Muscle of back (tissue), 13 donors: ENCODE measurements at places on chromosomes 7 and 10. TPM values are rescaled to one million over a fixed set of nuclear protein-coding genes. Genes with fewer than 3 reads are reported as not detected.
A peak's percentile ranks its signal among the peaks of the same experiment; 100 is the strongest.

- no peak for DNase-seq
Observed at GRCh38 chr7:44113764-44114354, 9.5 kb downstream of the POLD2 start.

GRCh38 chr10:66521506-66521905 is 404.3 kb upstream of the LRRTM3 start:
- DNase-seq = no peak

Gene TAS2R41
- polyA plus RNA-seq = not detected

DNA sequence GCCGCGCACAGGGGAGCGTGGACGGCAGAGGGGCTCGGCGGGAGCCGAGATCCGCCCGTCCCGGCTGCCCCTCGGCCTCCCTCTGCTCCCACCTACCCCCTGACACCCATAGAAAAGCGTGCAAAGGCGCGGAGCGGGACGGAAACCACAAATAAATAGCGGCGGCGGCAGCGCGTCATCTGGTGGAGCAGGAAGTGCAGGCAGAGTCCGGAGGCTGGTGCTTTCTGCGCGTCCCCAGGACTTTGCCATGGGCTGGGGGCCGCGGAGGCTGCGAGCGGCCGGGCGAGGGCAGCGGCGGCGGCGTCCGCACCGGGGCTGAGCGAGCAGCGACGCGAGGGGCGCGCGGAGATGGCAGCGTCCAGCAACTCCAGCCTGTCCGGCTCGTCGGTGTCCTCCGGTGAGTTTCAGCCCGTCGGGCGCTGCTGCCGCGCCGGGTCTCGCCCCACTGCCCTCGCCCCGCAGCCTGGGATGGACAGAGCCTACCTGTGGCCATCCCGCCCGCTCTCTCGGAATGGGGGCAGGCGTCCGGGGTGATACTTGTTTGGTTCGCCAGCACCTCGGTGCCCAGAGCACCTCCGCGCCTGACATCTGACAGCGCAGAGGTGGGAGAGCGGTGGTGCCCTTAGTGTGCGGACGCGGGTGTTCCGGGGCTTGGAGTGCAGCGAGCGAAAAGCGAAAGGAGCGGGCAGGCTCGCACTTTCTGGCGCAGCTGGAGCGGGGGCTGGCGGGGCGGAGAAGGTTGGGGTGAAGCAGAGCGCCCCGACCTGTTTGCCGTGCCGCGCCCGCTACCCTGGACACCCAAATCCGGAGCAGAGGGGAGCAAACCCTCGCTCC is at the start of gene CHN2:
TSS of gene CHN2 (plus strand) at position 182 of the 834 bp plus-strand sequence.
- DNase-seq = peak; percentile 12

Gene ETV1
- 17.8 TPM for polyA plus RNA-seq

Gene GFRA1
- 28.0 TPM for polyA plus RNA-seq

Gene EVX1
- not detected for polyA plus RNA-seq

- DNase-seq = no peak
Observed at GRCh38 chr7:1431634-1432380, 27.5 kb downstream of the MICALL2 start.

DNA sequence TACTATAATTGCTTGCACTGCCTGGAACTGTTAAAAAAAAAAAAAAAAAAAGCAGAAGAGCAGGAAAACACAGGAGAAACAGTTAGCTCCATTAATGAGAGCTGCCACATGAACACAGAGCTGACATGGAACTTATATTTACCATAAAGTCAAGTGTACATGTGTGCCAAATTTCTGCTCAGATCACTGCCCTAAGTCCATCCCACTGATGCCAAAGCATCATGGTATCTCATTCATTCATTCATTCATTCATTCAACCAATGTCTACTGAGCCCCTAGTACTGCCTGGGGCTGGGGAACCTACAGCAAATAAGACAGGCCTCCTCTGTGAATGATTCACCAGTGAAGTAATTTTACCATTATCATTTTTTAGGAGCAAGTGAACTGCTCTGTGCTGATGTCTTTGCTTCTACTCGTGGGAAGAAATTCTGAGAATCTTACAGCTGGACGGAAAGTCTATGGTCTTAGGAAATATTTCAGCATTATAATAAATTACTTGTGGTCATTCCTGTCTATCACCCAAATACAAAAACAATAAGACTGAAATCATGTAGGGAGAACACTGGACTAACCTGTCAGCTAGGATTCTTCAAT is 58.8 kb upstream of the ABLIM1 start:
- DNase-seq = no peak

GRCh38 chr10:97046456-97047082 is 139.2 kb downstream of the SLIT1 start:
- no peak for DNase-seq

- DNase-seq = no peak
Observed at GRCh38 chr7:255721-256361, 34.1 kb upstream of the FOXL3 start.

GRCh38 chr7:37039131-37039749 is 314.9 kb upstream of the AOAH start:
- DNase-seq = no peak

DNA sequence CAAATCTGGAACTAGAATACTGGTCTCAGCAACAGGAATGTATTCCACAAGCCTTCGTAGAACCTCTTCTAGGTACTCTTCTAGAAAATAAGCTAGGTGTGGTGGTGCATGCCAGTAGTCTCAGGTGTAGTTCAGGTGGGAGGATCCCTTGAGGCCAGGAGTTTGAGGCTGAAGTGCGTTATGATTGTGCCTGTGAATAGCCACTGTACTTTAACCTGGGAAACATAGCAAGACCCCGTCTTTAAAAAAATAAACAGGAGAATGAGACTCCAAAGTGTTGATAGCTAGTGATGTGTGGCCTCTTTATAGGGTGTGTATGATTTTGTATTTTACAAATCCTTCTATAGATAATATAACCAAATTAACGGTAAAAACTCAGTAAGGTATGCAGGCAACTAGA is 1.5 kb upstream of the ZNF775 start:
- no peak for DNase-seq

Gene BTBD16
- not detected for polyA plus RNA-seq

DNA sequence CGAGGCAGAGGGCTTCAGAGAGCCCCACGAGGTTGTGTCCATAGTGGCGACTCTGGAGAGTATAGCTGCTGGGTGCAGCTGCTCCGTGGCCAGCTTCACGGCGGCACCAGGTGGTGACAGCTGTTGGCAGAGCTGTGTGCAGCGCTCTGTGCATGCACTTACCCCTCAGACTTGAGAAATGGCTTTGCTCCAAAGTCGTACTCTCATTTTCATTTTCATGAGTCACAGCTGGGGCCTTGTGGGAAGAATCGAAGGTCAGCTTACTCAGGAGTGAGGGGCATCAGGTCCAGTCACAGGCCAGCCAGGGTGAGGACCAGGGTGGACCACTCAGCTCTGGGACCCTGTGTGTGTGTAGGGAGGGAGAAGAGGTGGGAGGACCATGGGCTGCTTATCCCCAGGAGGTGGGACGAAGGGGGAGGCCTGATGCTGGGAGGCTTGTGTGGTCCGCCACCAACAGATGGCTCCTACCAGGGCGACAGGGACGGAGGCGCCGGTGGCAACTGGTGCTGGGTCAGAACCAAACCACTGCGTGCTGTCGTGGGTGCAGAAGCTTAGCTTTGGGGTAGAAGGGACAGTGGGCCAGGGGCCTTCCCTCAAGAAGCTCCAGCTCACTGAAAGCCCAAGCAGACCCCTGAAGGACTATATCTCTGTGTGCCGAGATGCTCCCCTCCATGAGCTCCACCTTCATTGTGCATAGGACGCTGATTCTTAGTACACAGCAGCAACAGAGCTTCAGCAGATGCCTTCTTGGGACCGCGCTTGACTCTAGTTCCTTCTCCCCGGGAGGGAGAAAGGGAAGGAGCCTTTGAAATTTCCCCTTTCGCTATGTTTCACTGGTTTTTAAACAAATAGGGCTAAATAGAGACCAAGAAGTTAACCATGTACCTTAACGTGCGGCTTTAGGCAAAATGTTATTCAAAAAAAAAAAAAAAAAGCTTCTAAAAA is 225.0 kb downstream of the CELF2 start:
- DNase-seq = peak; percentile 81

DNA sequence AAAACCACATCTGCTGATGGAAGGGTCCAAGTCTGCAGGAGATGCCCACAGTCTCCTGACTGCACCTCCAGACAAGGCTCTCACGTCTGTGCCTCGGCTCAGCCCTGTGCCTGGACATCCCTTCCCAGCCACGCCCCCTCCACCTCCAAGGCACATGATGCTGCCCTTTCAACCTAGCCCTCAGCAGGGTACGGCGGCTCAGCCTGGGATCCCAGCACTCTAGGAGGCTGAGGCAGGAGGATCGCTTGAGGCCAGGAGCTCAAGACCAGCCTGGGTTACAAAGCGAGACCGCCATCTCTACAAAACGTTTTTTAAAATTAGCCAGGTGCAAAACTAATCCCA is 14.3 kb downstream of the MAD1L1 start:
- DNase-seq = no peak

Gene MMD2
- polyA plus RNA-seq = not detected

GRCh38 chr10:19638182-19638895 is 177.9 kb upstream of the PLXDC2 start:
- peak; percentile 68 for DNase-seq

Gene ABCB8
- 12.9 TPM for polyA plus RNA-seq
